ENCODE measurements at places on chromosomes 12 and 14.

DNA sequence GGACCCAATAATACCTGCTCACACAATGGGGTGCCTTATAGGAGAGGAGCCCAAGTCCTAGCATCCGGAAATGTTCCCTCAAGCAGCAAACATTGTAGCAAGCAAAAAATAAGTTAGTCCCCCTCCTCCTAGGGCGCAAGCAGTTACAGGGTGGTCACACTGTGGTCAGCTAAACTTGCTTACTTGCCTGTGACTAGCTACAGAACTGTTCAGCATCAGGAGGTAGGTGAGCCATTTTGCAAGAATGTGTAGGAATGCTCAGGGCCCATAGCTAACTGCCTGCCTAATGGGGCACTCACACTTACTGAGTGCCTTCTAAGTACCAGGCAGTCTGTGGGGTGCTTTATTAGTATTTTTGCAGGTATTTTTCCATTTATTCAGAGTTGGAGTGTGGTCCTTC lies 154.6 kb upstream of the GRIN2B start:
- DNase-seq, result no peak

GRCh38 chr14:22225516-22226140 lies 363.4 kb downstream of the DAD1 start:
- DNase-seq, result no peak

- no peak for DNase-seq
These were observed 11.4 kb upstream of the CALCOCO1 start for GRCh38 chr12:53738406-53739213.

- DNase-seq, result no peak
These were observed 197.7 kb upstream of the SLC16A7 start for GRCh38 chr12:59398164-59398563.

GRCh38 chr12:93614917-93615596 lies 42.6 kb downstream of the SOCS2 start:
- no peak for DNase-seq

DNA sequence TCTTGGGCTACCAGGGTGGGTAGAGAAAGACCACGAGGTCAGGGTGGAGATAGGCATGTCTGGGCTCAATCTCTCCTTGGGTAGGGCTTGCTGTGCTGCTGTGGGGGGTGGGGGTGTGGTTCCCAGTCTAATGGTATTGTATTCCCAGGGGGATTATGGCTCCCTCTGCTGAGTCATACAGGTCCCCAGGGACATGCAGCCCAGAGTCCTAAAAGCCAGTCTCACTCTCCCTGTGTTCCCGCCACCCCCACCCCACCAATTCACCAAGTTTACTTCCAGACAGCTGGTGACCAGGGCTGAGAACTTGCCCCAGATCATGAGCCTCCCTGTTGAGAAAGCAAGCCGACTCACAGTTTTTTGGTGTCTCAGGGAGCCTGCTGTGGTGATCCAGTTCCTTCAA lies 367.6 kb downstream of the C12orf75 start:
- no peak for DNase-seq

- no peak for DNase-seq
These were observed 104.5 kb downstream of the PRICKLE1 start for GRCh38 chr12:42484996-42485395.

- no peak for DNase-seq
These were observed 6.5 kb downstream of the COPZ1 start for GRCh38 chr12:54331461-54331860.

- DNase-seq, result no peak
These were observed 968.6 kb upstream of the USP15 start for GRCh38 chr12:61291647-61292046.

- no peak for DNase-seq
These were observed 659.0 kb upstream of the TBX3 start for GRCh38 chr12:115343008-115343407.

- no peak for DNase-seq
These were observed 54.1 kb downstream of the COCH start for GRCh38 chr14:30928462-30928861.

DNA sequence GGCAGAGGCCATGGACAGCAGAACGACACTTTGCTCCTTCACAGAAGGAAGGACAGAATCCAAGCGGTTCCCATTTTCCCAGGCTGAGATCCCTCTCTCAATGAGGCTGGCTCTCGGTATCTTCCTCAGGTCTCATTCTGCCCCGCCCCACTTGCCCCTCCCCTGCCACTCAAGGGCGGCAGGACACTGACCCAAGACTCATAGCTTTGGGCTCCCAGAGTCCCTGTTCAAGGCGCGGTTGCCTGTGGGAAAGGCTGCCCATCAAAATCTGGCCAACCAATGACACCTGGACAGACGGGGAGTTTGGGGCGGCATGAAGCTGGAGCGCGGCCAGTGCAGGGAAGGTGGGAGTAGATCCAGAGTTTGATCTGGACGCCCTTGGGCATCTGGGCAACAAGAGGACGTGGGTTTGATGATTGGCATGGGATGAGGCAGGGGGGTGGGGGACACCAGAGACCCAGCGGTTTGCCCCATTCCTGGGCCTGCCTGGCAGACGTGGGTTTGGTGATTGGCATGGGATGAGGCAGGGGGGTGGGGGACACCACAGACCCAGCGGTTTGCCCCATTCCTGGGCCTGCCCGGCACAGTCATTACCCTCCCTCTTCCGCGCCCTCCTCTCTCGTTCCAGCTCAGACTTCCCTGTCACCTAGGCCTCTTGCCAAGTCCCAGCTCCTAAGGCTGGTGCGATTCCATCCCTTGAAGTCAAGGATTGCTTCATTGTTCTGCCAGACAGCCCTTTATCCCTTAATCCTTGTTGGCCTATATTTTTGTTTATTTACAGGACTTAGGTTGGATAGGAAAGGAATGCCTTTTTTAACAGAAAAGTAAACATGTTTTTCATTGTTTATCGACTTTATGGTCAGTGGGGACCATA lies 92.1 kb downstream of the NINJ2 start:
- no peak for DNase-seq

DNA sequence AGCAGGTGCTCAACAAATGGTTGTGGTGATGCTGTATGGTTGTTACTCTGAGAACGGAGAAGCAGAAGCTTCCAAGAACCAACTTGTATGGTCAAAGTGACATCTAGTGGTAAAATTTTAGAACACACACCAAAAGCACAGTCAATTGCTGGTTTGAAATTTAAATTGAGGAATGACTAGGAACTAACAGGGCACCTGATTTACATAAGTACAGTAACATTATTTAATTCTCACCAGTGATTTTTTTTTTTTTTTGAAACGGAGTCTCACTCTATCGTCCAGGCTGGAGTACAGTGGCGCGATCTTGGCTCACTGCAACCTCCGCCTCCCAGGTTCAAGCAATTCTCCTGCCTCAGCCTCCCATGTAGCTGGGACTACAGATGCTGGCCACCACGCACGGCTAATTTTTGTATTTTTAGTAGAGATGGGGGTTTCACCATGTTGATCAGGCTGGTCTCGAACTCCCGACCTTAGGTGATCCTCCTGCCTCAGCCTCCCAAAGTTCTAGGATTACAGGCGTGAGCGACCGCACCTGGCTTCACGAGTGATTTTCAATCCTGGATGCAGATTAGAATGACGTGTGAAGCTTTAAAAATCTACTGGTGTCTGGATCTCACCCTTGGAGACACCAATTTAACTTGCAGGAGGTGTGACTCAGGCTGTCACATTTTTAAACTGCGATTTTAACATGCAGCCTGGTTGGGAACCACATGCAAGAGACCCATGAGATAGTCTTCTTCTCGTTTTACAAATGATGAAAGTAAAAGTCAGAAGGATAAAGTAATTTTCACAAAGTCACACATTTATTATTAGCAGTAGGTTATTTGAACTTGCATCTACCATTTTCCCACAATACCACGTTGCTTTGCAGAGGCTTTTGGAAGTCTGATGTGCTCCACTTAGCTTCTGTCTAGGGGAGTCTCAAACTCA lies 14.1 kb upstream of the NUMB start:
- DNase-seq, result no peak

DNA sequence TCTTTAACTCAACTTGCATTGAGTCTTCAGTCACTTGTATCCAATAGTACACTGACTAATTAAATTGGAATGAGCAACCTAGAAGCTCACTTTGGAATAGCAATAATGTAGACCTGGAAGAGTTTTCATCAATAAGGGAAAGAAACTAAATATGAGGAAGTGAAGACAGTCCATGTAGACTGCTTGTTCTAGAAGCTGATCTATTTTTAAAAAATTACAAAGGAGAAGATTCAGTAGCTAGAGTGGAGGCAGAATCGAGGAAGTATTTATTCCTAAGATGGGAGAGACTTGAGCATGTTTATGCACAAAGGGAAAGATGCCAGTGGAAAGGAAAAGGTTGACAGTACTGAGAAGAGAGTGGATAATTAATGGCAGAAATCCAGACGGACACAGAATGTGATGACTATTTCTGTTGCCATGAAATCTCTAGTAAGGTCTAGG lies 156.3 kb upstream of the PDE3A start:
- DNase-seq, result no peak

DNA sequence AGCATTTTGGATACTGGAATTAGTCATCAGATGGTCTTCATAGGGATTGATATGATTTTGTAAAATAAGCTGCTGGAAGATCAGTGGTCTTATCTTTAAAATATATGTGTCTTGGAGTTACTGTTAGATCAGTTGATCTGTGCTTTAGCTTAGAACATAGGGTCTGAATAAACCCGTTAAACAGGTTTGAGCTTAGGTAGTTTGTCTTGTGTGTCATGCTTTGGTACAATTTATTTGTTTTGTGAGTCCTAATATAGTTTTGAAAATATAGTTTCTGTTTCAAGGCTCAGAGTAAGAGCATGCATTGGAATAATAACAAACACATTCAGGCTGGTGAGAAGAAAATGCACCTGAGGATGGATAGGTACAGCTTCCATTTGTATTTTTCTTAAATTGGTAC lies 505.0 kb downstream of the SLC16A7 start:
- no peak for DNase-seq

DNA sequence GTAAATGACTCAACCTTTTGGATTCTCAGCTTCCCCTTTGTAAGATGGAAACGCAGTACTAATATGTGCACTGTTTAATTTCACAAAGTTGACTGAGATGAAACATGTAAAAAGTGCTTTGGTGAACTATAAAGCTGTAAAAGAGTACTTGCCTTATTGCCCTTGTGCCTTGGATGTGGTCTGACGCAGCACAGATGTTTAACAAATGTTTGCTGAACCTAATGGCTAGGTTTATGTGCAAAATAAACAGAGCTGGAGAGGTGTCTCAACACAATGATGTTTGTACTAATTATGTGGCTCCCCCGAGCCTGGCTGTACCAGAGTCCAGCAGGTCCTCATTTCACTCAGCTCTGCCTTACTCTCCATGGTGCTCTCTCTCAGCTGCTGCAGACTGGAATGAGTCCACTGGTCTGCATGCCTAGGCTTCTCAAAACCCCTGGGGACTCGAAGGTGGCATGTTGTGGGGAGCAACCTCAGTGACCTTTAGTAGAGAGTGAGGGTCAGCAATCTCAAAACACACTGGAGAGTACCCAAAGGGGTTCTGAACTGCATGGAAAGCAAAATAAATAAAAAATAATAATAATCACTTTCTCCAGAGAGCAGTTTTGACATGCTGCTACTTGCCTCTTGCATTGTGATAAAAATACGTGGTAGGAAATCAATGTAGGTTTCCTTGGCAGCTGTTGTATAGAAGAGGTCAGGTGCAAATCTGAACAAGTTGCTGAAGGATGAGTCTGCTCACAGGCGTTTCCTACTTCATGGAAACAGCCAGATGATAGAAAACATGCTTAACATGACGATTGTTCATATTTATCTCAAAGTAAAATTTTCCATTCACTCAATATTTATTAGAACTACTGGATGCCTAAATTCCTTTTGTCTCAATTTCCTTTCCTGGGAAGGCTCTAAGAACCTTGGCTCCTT lies 8.5 kb upstream of the AMIGO2 start:
- DNase-seq, result no peak

GRCh38 chr14:55743551-55743950 lies 163.5 kb downstream of the KTN1 start:
- no peak for DNase-seq

GRCh38 chr14:95531473-95531872 lies 3.4 kb upstream of the GLRX5 start:
- DNase-seq, result no peak

DNA sequence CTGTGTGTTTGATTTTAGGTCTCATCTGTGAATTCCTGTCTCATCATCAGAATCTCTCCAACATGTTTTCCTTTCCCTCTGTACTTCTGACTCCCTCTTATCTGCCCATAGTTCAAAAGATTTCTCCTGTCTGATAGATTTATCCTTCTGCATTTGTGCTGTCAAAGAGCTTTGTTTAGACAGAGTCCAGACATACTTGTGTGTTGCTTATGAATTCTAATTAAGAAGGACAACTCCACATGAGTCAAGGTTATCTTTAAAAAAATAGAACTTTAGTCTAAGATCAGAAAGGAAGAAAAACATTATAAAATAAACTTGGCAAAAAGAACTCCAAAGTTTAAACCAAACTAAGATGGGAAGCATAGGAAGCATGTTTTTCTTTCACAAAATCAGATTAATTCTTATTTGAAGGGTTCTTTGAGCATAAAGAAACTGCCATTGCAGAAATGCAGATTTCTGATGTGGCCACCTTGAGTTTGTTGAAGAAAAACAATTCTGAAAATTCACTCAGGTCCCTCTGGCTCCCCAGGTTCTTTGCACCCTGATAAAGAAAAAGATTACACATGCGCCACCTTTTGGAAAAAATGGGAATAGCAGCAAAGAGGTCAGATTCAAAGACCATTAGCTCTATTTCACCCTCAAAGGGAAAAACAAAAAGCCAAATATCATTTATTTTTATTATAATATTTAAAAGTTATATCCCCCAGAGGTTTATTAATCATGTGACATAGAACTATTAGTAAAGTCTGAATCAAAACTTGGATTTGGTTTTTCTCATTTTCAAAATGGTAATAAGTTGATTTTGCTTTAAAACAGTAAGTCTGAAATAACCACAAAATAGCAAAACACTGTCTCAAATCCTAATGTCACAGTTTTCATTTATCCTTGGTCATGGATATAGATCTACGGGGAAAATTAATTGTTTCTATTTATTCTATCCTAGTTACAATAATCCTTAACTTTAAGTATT lies 143.7 kb upstream of the DCN start:
- DNase-seq, result no peak

DNA sequence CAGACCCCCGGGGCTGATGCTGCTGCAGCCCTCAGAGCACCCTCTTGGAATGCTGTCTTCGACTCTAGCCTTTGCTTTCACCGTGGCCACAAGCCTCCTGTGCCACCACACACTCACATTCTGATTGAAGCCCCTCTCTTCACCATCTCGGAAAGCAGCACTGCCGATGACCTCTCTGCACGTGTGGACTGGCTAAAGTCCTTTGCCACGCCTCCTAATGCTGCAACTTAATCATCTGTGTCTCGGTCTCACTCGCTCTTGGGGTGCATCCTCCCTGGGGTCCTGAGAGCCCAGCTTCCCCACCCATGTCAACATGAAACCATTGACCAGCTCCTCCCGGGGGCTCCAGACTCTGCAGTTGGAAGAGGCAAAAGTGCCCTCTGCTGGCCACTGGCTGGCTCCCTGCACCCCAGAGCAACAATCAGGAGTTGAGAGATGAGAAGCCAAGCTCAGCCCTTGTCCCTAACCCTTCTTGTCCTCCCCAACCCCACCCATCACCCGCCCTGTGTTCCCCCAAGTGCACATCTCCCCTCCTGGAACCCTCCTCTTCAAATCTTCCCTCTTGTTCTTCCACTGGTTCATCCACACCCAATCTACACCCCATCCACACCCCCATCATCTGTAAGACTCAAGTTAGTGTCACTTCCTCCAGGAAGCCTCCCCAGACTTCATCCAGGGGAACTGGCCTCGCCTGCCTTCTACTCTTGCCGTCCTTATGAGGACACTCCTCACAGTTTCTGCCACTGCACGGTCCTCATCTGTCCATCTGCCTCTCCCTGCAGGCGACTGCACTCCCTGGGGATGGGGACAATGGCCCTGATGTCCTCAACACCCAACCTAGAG lies 23.6 kb upstream of the FAM181A start:
- DNase-seq, result no peak

Data from cortex of kidney (tissue), 1 donor.